Suppressor macrophage (primary cell): ENCODE measurements at places on chromosomes 7 and 10.

- DNase-seq, result no peak
These were observed 27.1 kb downstream of the KLF6 start for GRCh38 chr10:3757638-3758490.

GRCh38 chr10:44478040-44478439, 93.1 kb upstream of the CXCL12 start:
- DNase-seq, result no peak

- no peak for DNase-seq
These were observed 15.4 kb downstream of the STAM start for GRCh38 chr10:17659365-17659764.

GRCh38 chr10:35206274-35206673, 79.6 kb downstream of the CREM start:
- DNase-seq, result no peak

DNA sequence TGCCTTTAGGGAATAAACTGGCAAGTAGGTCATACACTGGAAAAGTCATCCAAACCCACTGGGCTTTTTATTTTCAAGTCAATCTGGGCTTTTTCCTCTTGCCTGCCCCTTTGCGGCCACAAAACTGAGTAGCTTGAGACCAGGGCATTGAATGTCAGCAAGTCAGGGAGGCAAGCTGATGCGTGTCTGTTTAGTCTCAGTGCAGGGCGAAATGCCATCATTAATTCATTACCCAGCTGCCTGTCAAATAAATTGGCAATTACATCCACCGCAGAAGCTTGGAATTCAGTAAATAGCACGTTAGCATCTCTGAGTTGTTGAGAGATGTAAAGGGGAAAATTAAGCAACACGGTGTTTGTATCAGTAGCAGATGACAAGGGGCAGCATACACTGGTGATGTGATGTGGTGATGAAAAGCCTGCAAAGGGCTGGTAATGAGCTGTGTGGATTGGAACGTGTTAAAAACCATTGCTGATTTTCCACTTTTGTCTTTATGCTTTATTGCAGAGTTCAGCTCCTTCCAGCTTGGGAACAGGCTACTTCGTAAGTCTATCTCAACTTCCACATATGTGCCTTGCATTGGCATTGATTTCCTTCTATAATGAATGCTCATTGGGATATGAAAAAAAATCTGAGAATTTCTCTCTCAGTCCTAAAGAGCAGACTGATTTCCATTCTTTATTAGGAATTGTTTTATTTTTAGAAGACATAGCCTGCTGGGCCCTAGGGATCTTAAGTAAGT, 535.9 kb downstream of the AUTS2 start:
- no peak for DNase-seq

DNA sequence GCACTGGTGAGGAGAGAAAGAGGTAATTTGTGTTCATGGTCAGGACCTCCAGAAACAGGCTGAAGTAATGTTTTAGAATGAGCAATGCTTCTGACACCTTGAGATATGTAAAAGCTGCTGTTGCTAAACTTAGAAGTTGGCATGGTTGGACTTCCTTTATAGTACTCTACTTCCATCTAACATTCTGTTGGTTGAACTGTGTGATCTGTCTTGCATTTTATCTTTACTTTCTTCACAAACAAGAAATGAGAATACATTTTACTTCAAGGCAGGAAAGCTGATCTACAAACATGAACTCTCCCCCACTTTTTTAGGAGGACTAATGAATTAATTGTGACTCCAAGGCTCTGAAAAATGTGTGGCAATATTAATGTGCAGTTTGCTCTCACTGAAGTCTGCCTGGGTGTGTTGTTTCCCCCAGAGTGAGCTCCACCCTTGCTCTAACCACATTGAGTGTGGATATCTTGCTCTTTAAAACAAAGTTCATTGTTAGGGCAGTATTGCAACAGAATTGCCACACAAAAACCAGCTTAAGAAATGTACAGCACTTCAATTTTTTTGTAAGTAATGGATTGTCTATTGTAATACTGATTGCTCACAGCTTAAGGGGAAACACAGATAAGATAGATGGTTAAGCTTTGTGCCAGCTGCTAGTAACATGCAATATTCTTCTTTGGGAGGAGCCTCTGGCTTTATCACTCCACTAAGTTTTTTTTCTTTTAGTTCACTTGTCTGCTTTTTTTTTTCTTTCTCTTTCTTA, 69.0 kb downstream of the ADD3 start:
- peak; percentile 75 for DNase-seq

GRCh38 chr10:9450801-9451200, 1396.3 kb downstream of the GATA3 start:
- no peak for DNase-seq

- DNase-seq, result no peak
These were observed 32.7 kb upstream of the MACC1 start for GRCh38 chr7:20249920-20250319.
